DMS 273 treated with DMSO at 0.1 percent for 48 hours (cell line): ENCODE measurements at places on chromosomes 5 and 9.

GRCh38 chr5:172943906-172944305 is 15.3 kb upstream of the RPL26L1 start:
- DNase-seq: no peak

GRCh38 chr5:114686356-114686755 is 324.5 kb downstream of the KCNN2 start:
- no peak for DNase-seq

DNA sequence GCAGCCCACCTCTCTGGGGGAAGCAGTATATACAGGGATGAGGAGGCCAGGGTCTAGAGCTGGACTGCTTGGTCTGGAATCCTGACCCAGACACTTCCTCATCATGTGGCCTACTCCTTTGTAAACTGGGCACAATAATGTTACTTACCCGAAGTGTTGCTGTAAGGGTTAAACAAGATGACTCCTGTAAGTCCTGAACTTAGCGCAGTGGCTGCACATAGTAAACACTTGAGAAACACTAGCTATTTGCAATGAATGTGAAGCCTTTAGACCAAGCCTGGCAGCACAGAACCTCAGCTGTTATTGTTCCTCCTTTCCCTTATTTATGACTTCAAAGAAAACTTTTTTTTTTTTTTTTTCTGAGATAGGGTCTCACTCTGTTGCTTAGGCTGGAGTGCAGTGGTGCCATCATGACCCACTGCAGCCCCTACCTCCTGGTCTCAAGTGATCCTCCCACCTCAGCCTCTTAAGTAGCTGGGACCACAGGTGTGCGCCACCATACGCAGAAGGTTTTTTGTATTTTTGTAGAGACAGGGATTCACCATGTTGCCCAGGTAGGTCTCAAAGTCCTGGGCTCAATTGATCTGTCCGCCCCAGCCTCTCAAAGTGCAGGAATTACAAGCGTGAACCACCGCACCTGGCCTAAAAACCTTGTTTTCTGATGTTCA is 96.2 kb upstream of the IL6ST start:
- DNase-seq: no peak

GRCh38 chr5:95686651-95687050 is 3.9 kb upstream of the SPATA9 start:
- DNase-seq: no peak

GRCh38 chr9:33697171-33697570 is 98.2 kb upstream of the PRSS3 start:
- no peak for DNase-seq

GRCh38 chr5:155938051-155938450 is 388.9 kb upstream of the SGCD start:
- DNase-seq: no peak

GRCh38 chr5:138951091-138951985 is 76.2 kb upstream of the LRRTM2 start:
- DNase-seq: no peak

DNA sequence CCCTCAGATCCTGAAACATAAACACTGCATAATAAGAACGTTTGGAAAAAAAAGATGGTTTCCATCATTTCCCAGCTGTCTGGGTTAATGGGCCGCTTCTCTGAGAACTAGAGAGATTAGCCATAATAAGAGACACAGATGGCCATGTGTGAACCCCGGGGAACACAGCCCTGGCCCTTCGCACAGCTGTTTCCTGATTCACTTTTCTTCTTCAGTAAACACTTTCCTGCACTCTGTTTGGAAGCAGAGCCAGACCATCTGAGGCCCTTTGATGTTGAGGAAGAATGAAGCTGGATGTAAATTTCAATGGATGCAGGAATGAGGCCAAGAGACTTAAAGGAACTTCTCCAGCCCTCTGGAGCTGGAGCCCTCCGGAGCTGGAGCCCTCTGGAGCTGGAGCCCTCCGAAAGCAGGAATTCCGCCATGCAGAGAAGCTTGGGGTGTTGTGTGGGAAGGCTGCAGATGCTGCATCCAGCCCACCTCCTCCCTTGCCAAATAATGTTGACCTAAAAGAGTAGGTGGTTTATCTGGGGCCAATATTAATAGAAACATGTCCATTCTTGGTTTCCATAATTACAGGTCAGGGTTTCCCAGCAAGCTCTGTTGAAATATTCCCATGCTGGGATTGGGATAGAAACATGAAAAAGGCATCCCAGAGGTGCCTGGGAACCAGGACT is 218.9 kb downstream of the NXNL2 start:
- peak; percentile 80 for DNase-seq

GRCh38 chr5:150615141-150615699 is 25.2 kb upstream of the SYNPO start:
- peak; percentile 83 for DNase-seq

GRCh38 chr5:73966451-73966850 is 340.5 kb downstream of the ARHGEF28 start:
- no peak for DNase-seq

DNA sequence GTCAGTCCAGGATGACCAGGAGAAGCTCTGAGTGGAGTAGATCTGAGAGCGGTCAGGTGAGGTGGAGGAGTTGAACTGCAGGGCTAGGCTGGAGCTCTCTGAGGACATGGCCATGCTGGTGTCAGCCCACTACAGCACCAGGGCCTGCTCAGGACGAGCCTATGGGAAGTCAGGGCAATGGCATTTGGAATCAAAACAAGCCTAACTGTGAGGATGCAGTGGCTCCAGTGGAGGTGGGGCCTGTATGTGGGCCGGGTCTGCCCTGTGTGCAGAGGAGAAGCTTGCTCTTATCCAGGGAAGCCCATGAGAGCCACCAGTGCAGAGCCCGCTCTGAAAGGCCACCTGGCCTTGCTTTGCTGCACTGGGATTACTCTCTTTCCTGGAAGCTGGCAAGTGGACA is 11.1 kb downstream of the CXCL14 start:
- DNase-seq: no peak

DNA sequence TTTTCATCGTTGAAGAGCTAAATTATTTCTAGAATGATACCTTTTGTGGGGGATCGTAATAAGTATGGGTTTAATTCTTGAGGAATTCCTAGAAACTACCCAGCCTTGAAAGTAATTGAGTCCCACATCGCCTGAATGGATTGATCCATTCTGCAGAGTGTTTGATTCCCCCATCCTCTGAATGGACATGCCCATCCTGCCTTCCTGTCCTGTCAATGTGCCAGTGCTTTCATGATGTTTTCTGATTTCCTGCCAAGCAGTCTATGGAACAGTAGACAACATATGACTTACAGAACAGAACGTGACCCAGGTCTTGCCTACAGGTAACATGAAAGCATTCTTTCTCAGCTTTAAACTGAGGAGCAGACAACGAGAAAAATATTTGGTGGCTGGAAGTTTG is 319.2 kb downstream of the DRD1 start:
- no peak for DNase-seq

GRCh38 chr5:2352101-2352861 is 399.2 kb downstream of the IRX2 start:
- DNase-seq: no peak

GRCh38 chr9:76687861-76688391 is 76.3 kb upstream of the PCA3 start:
- no peak for DNase-seq

- DNase-seq: no peak
These were observed 37.6 kb upstream of the CCDC152 start for GRCh38 chr5:42719034-42719433.

DNA sequence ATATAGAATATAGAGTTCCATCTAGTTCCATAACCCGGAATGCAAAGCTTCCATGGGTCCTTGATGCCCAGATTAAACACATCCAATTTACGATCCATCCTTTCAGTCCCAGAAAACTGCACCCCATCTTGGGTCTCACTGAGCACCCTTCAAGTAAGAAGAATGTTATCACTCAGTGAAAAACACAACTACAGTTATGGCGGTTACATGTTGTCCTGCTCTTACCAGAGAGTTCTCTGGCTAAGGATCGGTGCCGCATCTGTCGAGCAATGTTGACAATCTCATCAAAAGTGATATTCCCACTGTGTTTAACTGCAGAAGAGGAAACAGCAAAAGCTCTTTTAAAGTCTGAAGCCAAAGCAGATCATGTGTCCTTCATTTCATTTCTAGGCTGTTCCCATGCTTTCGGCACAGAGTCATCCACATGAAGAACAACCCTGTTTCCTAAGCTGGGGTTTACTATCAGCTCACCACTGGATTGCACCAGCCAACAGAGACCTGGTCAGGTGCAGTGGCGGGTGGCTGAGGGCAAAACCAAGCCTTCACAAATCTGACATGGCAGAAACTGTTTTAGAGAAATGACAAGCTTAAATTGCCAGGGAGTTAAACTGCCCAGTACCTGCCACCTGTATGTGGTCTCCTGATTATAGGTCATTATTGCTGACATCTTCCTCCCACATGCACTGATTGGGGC is 2.9 kb downstream of the RPL12 start:
- no peak for DNase-seq

GRCh38 chr5:158720281-158720680 is 379.4 kb downstream of the EBF1 start:
- DNase-seq: no peak

GRCh38 chr5:154406826-154407225 is 39.0 kb upstream of the SAP30L start:
- DNase-seq: no peak

DNA sequence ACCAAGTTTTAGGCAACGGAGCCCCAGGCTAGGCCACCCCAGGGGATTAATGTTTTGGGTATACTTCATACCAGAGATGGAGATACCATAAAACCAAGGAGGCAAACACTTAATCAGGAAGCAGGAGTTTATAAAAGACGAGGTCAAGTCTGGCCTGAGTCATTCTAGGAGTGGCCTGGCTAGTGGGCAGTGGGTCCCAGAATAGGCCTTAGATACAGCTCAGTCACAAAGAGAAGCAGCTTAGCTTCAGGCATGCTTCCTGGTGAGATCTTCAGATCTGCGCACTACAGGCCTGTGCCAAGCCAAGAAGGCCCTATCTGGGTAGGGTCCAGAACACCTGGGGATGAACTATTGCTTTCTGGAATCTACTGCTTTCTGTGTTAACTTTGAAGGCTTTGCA is 20.6 kb upstream of the NR5A1 start:
- DNase-seq: no peak

GRCh38 chr5:36272136-36272690 is 29.5 kb downstream of the RANBP3L start:
- no peak for DNase-seq

- DNase-seq: peak; percentile 57
These were observed 11.9 kb upstream of the C1QTNF2 start for GRCh38 chr5:160382346-160382745.

DNA sequence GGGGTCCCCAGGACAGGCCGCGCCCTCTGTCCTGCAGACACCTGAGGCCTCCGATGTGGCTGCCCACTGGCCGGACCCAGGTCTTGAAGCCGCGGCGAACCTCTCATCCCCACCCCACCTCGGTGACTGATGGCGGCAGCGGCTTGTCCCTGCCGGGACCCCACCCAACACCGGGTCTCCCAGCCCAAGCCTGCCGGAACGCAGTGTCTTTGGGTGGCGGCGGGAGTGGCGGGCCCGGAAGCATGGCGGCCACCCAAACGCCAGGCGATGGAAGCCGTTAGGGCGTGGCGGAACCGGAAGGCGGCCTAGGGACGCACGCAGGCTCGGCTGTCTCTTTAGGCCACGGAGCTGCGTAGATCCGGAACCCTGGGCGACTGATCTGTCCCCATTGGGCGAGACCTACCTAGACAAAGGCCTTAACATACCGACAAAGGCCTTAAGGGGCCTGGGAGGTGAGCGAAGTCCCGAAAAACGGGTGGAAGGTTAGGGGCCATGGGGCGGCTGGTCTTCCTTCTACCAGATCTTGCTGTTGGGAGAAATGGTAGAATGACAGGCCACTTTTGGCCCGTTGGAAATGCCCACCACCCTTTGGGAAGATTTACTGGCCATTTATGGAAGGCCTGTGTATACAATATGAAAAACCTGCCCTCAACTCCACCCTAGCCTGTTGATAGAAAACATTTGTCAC is 94.6 kb upstream of the SMC2 start:
- no peak for DNase-seq

- DNase-seq: no peak
These were observed 105.6 kb downstream of the NTRK2 start for GRCh38 chr9:84775056-84775643.

DNA sequence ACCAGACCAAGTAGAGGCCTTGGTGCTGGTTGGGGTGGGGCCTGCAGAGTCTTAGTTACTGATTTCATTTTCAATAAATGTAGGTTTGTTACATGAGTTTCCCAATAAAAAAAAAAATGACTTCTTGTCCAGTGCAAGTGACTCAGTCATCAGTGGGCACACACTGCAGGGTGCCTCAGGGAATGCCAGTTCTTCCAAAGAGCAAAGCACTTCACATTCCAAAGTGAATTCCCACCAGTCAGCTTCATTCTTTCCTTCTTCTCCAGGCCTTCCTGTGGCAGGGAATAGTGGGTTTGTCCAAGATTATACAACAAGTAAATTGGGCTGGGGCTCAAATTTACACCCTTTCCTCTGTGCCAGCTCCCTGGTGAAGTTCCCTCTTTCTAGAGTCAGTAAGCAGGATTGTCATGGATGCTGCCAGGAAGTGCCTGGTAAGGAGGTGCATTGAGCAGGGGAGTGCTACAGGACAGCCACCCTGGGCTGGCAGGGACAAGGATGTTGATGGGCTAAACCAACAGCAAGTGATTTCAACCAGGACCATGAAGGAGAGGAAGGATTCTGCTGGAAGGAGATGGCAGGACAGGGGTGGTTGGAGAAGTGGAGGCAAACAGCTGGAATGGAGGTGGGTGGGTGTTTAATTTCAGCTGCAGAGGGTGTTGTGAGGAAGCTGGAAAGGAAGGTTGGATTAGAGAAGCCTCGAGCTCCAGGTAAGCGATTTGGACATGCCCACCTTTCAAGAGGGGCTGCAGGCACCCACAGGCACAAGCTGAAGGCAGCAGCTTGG is 3.7 kb upstream of the B4GALT7 start:
- no peak for DNase-seq

DNA sequence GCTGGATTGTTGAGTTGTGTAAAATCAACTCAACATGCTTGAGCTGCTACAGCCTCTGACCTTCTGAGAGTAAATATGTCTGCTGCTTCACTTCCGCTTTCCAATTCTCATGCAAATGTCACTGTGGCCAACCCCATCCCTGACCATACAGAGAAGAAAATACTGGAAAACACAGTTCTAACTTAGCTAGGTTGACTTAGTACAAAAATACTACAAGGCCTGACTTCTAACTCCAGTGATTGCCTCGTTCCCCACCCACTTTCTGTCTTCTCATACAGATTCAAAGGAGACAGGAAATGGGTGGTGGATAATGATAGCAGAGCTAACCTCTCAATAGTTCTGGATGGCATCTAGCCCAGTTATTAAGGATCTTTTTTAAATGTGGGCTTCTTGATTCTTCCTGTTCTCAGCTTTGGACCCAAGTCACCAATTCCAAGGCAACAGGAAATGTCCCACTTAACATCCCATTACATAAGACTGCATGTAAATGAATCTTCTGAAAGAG is 226.6 kb upstream of the SLC24A2 start:
- DNase-seq: no peak

GRCh38 chr5:96084874-96085506 is 123.3 kb upstream of the ELL2 start:
- DNase-seq: no peak

- DNase-seq: no peak
These were observed 7.8 kb downstream of the LCN10 start for GRCh38 chr9:136734837-136735496.

GRCh38 chr5:93893075-93893474 is 151.7 kb upstream of the POU5F2 start:
- no peak for DNase-seq
